ENCODE measurements at places on chromosomes 5 and 9.

GRCh38 chr9:35689542-35690293 is at the start of gene TPM2:
Gene TPM2, minus strand, starts transcription at chr9:35689925. Its CDS starts 108 bp downstream, at chr9:35689817.
- DNase-seq, result no peak

DNA sequence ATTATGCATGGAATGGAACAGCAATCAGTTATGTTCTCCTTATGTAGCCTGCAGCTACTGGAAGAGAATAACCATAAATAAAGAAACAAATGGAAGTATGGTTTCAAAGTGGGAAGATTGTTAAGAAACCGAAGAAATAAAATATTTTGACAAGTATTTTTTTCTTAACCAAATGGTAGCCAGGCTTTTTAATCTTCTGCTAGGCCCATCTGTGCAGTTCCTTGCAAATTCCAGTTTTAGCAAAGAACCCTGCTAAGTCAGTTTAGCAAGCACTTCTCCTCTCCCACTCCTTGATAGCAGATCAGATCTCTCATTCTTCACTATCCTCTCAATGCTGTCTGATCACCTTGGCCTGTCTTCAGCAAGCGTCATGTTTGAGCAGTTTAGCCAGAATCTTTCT is 111.1 kb upstream of the PRDM9 start:
- no peak for DNase-seq

- DNase-seq, result no peak
Measured at GRCh38 chr5:76986825-76987526, 34.1 kb downstream of the CRHBP start.

DNA sequence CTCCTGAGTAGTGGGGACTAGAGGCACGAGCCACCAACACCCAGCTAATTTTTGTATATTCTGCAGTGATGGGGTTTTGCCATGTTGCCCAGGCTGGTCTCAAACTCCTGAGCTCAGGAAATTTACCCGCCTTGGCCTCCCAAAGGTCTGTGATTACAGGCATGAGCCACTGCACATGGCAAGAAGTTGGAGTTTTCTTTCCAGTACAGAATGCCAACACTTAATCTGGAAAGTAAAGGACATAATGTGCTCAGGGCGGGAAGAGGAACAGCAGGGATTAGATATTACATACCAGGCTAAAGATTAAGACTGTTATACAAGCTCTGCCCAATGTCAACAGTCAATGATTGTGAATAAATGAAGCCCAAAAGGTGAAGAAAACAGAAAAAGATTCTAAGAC is 47.2 kb upstream of the AGXT2 start:
- DNase-seq, result no peak

GRCh38 chr5:160542281-160542680 is 120.6 kb downstream of the PTTG1 start:
- DNase-seq, result no peak

- no peak for DNase-seq
Measured at GRCh38 chr5:600886-601541, 11.1 kb upstream of the CEP72 start.

DNA sequence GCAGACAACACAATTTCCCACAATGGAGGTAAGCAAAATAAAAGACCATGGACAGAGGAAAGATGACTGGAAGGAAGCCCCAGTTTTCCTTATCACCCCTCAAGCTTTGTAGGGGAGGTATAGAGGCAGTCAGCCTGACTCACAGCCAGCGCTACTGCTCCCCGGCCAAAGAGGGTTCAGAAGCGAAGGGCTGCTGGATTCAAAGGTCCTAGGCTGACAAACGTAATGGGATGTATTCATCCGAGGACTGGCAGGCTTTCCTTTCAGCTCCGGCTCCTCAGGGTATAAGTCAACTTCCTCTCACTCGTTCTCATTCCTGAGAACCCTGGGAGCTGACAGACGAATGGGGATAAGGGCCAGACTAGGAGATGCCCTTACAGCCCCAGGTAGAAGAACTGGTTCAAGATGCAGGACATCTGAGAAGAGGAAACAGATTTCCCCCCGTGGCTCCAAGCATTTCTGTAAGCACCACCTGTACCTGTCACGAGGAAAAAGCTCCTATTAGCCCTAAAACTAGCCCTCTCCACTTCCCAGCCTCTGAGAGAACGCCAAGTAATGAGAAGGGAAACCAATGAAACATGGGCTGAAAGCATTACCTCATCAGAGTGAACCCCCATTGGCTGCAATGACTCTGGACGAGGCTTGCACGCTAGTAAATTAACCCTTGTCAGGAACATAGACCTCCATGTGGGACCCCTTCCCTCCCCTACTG is 22.1 kb upstream of the FAM13B start:
- DNase-seq, result no peak

DNA sequence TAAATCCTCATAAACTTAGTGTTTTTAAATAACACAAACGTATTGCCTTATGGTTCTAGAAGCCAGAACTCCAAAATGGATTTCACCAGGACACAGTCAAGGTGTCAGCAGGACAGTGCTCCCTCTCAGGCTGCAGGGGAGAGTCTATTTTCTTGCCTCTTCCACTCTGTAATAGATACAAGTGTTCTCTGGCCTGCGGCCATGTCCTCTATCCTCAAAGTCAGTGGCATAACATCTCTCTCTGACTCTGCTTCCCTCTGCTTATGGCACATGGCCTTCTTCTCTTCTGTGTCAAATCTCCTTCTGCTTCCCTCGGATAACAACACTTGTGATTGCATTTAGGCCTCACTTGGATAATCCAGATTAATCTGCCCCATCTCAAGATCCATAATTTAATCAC is 129.4 kb upstream of the OR13F1 start:
- no peak for DNase-seq

DNA sequence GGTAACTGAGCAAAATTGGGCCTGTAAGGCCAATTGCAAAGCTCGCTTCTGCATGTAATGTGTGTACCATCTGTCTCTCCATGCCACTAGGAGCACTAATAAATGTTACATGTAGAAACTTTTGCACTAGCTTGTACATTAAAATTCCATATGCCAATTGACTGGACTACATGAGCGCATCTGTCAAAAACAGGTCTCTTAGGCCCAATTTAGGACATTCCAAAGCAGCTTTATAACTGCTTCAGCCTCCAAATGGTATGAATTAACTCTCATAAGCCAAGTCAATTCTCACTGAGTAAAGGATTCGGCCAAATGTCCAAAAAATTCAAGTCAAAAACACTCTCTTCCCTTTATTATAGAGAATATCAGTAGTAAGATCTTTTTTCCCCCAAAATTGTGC is 23.5 kb upstream of the FOXD1 start:
- no peak for DNase-seq

- DNase-seq, result no peak
Measured at GRCh38 chr5:67409126-67409777, 212.7 kb upstream of the CD180 start.

DNA sequence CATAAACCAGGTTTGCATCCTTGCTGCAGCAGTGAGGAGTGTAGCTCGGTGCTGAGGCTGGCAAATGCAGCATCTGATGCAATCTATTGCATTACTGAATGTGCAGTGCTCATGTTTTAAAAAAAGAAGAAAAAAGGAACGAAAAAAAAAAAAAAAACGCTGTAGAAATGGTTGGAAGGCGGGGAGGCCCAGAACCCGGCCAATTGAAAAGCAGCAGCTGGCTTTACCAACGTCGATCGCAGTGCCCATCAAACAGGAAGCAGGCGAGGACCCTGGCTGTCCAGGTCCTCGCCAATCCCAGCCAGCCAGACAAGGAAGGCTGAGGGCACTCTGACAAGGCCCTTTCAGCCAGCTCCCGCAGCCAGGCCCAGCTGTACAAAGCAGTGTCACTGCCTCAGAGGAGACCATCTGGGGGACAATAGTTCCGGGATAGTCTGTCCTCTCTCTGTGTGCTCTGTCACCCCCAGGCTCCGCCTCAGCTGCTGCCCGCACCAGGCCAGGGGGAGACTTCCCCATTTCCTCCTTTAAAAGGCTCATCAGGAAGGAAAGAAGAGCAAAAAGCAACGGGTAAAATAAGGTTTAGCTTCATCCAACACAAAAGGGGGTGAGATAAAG is 21.8 kb upstream of the CPEB4 start:
- no peak for DNase-seq

DNA sequence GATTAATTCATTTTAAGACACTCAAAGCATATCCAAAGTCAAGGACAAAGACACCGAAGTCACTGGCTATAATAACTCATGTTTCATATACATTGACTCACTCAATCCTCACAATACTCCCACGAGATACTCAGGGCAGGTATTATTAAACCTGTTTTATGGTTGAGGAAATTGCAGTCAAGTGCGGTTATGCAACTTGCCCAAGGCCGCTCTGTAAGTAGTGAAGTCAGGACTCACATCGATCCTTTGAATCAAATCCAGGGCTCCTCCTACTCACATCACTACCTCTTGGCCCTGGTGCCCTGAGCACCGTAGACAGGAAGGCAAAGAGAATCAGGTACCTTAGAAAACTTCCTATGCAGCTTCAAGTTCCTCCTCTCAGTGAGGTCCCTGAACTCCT is 87.8 kb upstream of the APC start:
- no peak for DNase-seq

- DNase-seq, result no peak
Measured at GRCh38 chr9:100308965-100309564, 43.7 kb downstream of the TEX10 start.

- DNase-seq, result no peak
Measured at GRCh38 chr5:88279584-88279983, 10.9 kb upstream of the TMEM161B start.

GRCh38 chr5:9596171-9596780 is 33.9 kb downstream of the TAS2R1 start:
- DNase-seq, result peak; percentile 39

DNA sequence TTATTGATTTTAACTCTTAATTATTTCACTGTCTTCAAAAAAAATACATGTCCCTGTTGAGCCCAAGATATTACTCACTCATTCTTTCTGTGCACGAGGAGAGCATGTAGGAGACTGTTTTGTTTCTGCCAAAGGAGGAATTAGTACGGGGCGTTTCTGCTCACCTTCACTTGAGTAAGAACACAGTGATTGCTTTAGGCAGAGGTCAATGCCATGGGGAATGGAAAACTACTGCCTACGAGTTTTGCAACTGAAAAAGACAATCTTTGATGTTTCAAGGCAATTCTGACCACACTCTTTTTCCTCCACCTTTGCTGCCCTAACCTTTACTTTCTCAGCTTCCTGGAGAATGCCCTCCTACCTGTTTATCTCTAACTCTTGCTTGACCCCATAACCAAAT is 109.4 kb downstream of the CCDC192 start:
- no peak for DNase-seq

GRCh38 chr9:29999645-30000044 is 2384.8 kb upstream of the ACO1 start:
- DNase-seq, result no peak

DNA sequence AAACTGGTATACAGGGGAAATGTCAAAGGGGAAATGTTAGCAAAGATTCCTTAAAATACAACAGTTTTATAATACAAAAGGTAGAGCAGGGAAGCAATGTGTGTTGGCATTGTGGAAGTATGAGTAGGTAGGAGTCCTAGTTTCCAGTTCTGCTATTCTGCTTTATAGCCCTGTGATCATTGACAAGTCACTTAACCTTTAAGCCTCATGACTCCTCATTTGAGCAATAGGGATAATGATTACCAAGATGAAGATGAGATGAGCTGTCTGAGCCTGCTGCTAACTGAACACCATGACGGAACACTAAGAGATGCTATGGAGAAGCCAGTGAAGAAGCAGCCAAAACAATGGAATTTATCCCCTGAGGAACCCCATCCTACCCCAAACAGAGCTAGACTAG is 251.7 kb downstream of the PAPPA start:
- DNase-seq, result no peak

- no peak for DNase-seq
Measured at GRCh38 chr5:103098993-103099392, 20.9 kb downstream of the GIN1 start.

DNA sequence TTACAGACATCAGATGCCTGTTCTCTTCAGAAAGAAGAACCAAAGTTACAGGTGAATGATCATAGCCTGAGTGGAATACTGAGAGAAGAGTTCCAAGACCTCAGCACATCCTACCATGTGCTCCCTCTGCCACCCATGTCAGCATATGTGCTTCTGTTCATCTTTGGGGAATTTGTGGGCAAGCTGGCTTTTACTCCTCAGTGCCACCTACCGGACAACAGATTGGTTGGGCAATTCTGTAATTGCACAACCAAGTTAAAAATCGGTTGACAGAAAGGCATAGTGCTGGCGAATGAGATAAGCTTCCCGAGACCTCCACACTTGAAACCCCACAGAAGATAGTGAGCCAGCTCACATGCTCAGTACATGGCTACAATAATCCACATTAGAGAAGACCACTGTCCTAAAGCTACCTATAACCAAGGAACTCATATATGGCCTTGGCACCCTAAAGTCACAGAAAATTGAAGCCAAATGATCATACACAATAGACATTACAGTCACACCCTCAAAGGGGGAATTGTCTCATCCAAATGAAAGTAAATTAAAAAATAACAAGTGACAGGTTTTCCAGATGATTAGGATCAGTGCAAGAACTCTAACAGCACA is 1238.0 kb upstream of the NUDT12 start:
- DNase-seq, result no peak

- no peak for DNase-seq
Measured at GRCh38 chr5:135220394-135221186, 178.4 kb downstream of the MACROH2A1 start.

DNA sequence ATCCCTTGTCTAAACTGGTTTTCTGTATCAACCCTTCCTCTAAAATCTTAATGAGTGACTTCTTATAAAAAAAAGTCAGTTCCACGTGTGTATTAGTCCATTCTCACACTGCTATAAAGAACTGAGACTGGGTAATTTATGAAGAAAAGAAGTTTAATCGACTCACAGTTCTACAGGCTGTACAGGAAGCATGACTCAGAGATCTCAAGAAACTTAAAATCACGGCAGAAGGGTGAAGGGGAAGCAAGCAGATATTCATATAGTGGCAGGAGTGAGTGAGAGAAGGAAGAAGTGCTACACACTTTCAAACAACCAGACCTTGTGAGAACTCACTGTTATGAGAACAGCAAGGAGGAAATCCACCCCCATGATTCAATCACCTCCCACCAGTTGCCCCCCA is 307.8 kb upstream of the ARRDC3 start:
- DNase-seq, result no peak

- no peak for DNase-seq
Measured at GRCh38 chr5:84017523-84018172, 297.0 kb upstream of the HAPLN1 start.

DNA sequence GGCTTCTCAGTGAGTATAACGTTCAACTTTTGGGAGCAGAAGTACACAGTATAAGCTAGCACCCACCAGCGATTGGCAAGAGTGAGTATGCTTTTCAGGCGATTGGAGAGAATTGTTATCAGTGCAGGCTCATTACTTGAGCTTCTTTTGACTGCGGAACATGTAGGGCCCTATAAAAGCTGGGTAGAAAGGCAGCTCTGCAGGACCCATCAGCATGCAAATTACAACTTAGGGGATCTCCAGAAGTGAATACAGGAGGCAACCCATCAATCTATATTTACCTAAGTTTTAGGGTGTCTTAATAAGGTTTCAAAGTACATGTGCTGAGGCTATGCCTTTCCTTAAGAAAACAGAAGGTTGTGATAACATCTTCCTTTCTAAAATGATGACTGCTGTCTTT is 225.0 kb downstream of the MLLT3 start:
- DNase-seq, result no peak

- no peak for DNase-seq
Measured at GRCh38 chr5:66963559-66963971, 233.0 kb downstream of the CD180 start.

GRCh38 chr5:122201365-122201764 is 72.0 kb downstream of the ZNF474 start:
- no peak for DNase-seq

- DNase-seq, result no peak
Measured at GRCh38 chr9:126806336-126806735, 1.5 kb downstream of the ZBTB43 start.

GRCh38 chr9:759541-759940 is 82.0 kb upstream of the DMRT1 start:
- DNase-seq, result no peak

Data from HFF-Myc (cell line).